ENCODE measurements at places on chromosomes 3 and 15.

- peak; percentile 65 for DNase-seq
These were observed 257.9 kb upstream of the KCNH8 start for GRCh38 chr3:18890449-18890848.

GRCh38 chr3:65922441-65922840 lies 116.3 kb downstream of the MAGI1 start:
- no peak for DNase-seq

GRCh38 chr3:24963762-24964625 lies 464.1 kb upstream of the RARB start:
- DNase-seq: peak; percentile 5

- DNase-seq: no peak
These were observed 17.8 kb upstream of the IQCF6 start for GRCh38 chr3:51796854-51797253.
